Fibroblast of skin of right biceps (primary cell): ENCODE measurements at places on chromosomes 12 and 14.
A peak's percentile ranks its signal among the peaks of the same experiment; 100 is the strongest.

DNA sequence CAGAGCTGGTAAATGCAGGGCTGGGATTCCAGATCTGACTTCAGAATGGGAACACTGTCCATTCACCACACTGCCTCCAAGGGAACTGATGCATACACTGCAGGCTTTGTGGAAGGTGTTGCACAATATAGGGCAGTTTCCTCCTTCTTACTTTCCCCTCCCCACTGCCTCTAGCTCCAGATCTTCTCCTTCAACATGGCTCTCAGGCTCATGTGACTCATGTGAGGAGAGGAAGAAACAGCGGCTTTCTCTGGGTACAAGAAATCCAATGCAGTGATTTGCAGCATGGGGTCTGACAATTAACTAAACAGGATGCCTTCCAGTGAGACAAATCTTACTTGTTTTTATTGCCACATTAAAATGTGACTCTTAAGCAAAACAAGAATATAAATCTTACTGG lies 447.6 kb upstream of the CCDC196 start:
- DNase-seq, result peak; percentile 78

DNA sequence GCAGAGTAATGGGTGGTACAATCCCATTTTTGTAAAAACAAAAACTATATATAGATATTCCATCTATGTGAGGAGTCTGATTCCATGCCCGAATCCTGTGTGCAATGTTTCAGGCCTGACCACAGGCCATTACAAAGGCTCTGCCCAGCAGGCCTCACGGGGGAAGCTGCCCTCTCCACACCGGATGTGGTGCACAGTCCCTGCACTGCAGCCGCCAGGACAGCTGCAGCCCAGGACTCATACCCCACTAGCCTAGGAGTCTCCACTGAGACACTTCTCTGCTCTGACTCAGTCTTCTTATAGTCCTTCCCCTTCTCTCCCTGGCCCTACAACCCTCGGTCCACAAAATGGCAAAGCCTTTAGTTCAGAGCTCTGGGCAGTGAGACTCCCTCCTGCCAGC lies 190.4 kb downstream of the PPM1H start:
- DNase-seq, result peak; percentile 55

DNA sequence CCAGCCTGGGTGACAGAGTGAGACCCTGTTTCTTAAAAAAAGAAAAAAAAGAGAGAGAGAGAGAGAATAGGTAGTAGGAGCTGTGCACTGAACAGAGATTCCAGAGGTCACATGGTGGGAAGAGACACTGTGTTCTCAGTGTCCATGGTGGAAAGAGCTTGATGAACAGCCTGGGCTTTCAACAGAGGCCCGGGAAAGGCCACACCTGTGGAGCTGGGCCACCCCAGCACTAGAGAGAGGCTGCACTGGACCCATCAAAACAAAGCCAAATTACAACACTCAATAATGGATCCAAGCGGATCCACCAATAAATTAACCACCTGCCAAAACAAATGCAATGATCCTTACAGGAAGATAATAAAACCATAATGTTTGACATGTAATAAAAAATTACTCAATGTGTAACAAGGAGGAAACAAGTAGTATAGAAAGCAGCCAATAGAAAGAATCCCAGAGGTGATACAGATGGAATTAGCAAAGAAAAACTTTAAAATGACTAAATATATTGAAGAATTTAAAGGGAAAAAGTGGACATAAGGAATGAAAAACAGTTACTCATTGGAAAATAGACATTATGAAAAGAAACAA lies 44.8 kb upstream of the BCL2L14 start:
- no peak for DNase-seq

- no peak for DNase-seq
Measured at GRCh38 chr14:30518867-30519560, 39.9 kb upstream of the G2E3 start.

DNA sequence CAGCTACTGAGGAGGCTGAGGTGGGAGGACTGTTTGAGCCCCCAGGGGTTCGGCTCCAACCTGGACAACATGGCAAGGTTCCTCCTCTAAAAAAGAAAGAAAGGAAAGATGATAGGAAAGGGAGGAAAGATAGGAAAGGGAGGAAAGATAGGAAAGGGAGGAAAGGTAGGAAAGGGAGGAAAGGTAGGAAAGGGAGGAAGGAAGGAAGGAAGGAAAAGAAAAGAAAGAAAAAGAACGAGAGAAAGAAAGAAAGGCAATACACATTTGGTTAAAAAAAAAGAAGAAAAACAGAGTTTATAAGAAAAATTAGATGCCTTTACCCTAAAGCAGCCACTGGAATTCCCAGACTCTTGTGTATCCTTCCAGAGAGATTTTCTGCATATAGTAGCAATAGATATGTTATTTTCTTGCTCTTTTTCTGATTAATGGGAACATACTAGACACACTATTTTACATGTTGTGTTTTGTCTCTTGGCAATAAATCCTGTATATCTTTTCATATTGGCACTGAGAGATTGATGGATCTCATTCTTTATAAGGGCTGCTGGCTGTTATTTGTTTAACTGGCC lies 12.2 kb downstream of the HNF1A start:
- DNase-seq, result no peak

DNA sequence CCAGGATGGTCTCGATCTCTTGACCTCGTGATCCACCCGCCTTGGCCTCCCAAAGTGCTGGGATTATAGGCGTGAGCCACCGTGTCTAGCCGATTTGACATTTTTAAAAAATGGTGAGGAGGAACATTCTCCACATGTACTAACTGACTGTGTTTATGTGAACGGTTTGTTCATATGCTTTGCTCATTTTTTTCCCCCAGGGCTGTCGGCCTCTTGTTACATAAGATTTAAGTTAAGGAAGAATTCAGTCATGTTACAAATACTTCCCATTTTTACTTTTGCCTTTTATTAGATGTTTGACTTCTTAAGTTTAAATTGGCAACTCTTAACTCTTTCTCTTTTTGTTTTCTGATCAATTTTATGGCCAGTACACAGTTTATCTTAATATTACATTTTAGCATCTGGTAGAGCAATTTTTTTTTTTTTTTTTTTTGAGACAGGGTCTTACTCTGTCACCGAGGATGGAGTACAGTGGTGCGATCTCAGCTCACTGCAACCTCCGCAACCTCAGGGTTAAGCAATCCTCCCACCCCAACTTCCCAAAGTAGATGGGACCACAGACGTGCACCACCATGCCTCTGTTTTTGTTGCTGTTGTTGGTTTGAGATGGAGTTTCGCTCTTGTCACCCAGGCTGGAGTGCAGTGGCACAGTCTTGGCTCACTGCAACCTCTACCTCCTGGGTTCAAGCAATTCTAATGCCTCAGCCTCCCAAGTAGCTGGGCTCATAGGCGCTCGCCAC lies 9.6 kb downstream of the GNS start:
- no peak for DNase-seq

- no peak for DNase-seq
Measured at GRCh38 chr14:42378274-42378673, 771.6 kb downstream of the LRFN5 start.

GRCh38 chr12:119949594-119949993 lies 39.4 kb upstream of the BICDL1 start:
- no peak for DNase-seq

DNA sequence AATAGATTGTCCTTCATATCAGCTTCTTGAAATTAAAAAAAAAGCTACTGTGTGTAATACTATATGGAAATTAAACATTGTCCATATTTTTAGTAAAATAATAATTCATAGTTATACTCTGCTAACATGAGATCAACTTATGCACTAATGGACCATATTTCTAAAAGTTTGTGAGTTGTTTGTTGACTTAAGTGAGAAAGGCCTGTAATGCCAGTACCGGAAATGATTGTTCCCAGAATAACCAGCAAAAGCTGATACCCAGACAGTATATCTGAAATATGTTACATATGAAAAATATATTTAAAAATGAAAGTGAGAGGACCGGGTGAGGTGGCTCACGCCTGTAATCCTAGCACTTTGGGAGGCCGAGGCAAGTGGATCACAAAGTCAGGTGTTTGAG lies 35.9 kb downstream of the WNK1 start:
- no peak for DNase-seq

GRCh38 chr12:75840994-75841355 lies 190.6 kb downstream of the PHLDA1 start:
- no peak for DNase-seq

DNA sequence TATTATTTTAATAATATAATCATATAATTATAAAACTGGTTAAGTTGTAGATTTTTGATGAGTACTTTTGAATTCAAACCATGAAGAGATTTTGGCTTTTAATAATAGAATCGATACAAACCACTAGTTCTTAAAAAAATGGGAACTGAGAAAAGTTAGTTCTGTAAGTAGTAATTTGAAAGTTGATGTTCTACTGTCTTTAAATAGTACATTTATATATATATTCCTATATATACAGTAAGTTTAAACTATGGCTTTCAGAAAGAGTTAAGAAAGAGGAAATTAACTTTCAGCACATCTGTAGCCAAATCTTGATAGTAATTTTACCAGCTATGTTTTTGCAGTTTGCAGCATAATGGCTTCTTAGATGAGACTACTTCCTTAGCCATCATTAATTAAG lies 7.8 kb downstream of the LRRK2 start:
- DNase-seq, result no peak

DNA sequence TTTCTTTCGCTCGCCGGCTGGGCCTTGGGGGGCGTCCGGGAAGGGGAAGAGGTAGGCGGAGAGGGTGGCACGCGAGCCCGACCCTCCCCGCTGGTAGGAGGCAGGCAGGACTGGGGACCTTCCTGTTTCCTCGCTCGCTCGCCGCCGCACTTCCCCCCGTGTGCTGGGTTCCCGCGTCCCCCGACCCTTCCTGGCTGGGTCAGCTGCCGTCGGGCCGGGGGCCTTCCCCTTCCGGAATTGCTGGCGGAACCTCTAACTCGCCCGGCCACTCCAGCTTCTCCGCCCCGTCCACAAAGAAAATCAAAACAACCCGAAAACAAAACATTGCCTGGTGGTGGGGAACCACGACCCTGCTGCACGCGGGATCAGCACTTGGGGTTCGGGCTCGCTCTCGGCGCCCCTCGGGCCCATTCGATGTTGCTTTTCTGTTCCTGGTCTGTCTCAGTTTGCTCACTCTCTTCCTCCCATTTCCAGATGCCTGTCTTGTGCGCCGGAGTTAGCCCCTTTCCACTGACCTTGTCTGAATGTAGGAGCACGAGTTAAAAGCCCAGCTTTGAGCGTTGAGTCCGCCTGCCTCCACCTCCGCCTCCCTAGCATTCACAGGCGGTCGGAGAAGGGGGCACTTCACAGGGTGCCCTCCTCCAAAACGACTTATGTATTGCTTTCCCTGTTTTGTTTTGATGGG lies 581 bp downstream of the PAPOLA start:
- DNase-seq, result peak; percentile 32

- no peak for DNase-seq
Measured at GRCh38 chr14:76136476-76137110, 15.1 kb upstream of the GPATCH2L start.

DNA sequence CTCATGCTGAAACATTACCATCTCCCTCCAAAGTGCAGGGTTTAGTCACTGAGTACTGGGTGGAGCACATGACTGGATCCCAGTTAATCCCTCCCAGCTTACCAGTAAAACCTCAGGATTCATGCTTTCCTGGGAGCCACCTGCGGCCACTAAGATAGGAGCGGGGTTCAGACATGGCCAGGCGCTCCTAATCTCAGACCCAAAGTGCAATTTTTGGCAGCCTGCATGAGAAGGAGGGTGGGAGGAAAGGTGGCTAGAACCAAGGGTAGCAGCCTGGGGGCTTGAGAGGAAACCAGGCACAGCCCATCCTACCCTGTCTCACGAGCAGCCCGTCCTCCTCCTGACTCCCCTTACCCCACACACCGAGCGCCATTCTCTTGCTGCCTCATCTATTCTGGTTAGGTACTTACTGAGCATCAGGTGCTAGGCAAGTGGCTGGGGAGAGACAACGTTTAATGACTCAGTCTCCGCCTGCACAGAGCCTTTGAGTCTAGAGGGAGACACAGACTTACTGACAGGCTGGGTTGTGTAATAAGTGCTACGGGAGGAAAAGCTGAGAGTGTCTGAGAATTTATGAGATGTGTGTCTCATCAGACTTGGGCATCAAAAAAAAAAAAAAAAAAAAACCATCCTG lies 9.9 kb downstream of the GPRC5A start:
- DNase-seq, result peak; percentile 96

DNA sequence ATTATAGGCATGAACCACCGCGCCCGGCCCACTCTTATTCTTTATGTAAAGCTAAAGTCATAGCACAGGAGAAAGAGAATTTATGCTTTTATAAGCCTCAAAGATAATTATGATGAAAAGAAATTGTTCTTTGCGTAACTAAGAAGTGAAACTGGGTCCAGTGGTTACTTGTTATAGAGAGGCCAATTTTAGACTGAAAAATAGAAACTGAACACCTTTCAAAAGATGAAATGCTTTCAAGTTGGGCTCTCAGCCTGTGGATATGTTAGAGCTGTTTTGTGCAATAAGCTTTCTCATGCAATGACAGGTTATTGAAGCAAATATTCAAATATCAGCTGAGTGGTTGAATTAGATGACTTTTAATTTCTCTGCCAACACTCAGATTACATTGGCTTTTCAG lies 7.9 kb downstream of the TMEM253 start:
- no peak for DNase-seq

DNA sequence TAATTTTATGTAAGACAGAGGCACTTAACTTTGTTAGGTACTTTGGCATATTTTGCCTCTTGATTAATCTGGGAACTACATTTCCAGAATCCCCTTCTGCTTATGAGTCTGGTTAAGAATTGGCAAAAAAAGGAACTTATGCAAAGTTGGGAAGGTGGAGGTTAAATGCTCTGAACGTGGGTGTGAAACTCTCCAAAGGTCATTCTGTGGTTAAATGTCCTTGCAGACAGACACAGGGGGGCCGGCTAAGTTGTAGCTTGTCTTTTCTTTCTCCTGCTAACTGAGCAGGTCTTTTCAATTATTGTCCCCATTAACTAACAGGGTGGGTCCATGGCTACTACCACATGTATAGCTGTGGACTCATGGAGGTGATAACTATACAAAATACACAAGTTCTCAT lies 248.6 kb upstream of the NOVA1 start:
- no peak for DNase-seq

GRCh38 chr12:109553906-109554500 lies 19.3 kb downstream of the MMAB start:
- no peak for DNase-seq

- DNase-seq, result no peak
Measured at GRCh38 chr14:95896498-95897135, 20.0 kb downstream of the TUNAR start.

- no peak for DNase-seq
Measured at GRCh38 chr12:67562513-67563287, 85.8 kb upstream of the DYRK2 start.

DNA sequence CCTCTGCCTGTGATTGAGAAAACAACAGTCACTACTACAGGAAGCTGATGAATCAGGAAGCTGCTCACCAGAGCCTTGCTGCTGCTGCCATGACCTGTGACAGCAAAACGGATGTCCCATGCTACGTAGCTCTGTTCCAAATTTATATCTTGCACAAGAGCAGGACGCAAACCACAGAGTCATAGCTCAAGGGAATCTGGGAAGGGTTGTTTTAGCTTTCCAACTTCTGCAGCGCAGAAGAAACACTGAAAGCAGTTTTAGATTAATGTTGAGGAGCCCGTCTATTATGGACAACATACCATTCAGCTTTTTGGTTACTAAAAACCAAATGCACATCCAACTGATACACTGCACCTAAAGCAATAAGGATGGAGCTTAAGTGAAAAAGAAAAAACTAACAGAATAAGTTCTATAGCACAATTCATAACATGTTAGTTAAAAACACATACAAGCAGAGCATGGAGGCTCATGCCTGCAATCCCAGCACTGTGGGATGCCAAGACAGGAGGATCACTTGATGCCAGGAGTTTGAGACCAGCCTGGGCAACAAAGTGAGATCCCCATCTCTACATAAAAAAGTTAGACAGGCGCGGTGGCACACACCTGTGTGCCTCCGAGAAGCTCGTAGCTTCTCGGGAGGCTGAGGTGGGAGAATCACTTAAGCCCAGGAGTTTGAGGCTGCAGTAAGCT lies 1.7 kb upstream of the ANKRD33 start:
- peak; percentile 95 for DNase-seq

GRCh38 chr12:90959538-90960139 lies 4.7 kb upstream of the CCER1 start:
- DNase-seq, result peak; percentile 57
